Inflammatory macrophage (primary cell): ENCODE measurements at places on chromosomes 11 and 22.
A peak's percentile ranks its signal among the peaks of the same experiment; 100 is the strongest.

DNA sequence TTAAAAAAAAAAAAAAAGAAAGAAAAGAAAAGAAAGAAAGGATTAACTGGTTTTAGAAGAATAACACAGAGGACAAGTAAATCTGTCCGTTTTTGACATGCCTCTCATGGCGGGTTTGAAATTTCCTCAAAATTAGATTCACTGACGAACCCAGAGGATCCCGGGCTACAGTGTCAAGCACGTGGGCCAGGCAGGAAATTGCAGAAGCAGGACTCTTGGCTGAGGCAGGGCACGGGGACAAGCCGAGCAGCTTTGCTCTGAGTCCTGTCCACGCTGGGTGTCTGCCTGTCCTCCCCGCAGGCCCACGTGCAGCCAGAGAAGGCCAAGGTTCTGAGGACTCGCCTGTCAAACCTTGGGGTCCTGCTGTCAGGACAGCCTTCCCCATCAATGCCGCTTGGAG, 24.7 kb downstream of the GAL start:
- peak; percentile 60 for DNase-seq

DNA sequence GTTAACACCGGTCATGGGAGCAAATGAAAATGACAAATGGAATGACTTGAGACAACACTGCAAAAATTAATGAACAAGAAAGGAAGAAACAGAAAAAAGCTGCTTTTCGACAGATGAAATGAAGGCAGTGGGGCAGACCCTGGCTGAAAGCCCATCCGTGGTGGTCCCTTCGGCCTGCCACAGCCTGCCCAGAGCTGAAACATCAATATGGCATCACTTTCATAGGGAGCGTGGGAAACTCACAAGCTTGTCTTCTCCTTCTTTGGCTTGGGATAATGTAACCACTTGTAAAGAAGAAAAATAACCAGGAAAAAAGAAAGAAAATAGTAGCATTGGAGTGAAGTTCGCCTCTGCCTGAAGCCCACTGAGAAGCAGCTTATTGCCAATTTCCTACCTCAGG, 78.8 kb downstream of the CTTN start:
- no peak for DNase-seq

DNA sequence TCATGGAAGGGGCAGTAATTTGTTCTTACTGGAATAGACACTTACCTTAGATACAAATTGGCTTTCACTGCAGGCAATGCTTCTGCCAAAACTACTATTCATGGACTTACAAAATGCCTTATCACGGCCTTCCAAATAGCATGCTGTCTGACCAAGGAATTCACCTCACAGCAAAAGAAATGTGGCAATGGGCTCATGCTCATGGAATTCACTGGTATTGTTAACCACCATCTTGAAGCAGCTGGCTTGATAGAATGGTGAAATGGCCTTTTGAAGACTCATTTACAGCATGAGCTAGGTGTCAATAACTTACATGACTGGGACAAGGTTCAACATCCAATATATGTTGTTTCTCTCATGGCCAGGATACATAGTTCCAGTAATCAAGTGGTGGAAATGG, 21.9 kb downstream of the OR5B21 start:
- no peak for DNase-seq

- no peak for DNase-seq
These were observed 19.3 kb downstream of the ENDOD1 start for GRCh38 chr11:95108671-95109551.

- DNase-seq = peak; percentile 70
These were observed 9.4 kb downstream of the PGM2L1 start for GRCh38 chr11:74388678-74389327.

DNA sequence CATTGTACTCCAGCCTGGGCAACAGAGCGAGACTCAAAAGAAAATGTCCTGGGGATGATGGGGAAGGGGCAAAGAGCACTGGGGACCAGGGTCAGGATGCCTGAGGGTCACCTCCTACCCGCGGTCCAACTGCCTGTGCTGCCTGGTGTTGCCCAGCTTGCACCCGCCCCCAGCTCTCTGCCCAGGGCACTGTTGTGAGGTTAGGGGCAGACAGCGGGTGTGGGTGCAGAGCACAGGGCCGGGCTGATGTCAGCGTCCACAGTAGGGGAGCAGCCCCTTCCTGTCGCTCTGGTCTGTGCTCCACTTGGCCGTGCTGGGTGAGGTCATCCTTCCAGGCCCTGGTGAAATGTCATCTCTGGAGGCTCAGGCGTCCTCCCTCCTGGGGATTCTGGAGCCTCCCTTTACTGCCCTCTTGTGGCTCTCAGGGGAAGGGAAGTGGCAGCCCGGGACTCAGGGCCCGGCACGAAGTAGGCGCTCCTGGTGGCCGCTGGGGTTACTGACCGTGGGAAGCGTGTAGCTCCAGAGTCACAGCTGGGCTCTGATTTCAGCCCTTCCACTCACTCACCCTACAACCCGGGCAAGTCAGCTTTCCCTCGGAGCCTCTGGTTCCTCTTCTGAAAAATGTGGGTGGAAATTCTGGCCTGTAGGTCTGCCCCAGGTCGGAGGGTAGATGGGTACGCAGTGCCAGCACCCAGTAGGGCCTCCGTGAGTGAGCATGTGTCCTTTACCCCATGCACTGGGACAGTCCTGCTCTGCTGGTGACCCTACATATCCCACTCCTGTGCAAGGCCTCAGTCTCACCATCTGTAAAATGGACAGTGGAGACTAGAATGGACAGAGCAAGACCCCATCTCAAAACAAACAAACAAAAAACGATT, 17.3 kb upstream of the PRR5 start:
- DNase-seq = peak; percentile 99

GRCh38 chr22:44127356-44127755, 53.4 kb upstream of the PARVG start:
- DNase-seq = peak; percentile 67

GRCh38 chr11:72140661-72141060, 5.1 kb downstream of the FOLR3 start:
- no peak for DNase-seq

- DNase-seq = no peak
These were observed 7.3 kb upstream of the MYEOV start for GRCh38 chr11:69286374-69287371.

GRCh38 chr22:40178417-40179409, 988 bp downstream of the TNRC6B start:
- DNase-seq = peak; percentile 33

- peak; percentile 85 for DNase-seq
These were observed 8.6 kb downstream of the MRPL11 start for GRCh38 chr11:66429983-66430602.

- DNase-seq = no peak
These were observed 91.0 kb upstream of the ARHGAP32 start for GRCh38 chr11:129283141-129283540.

GRCh38 chr11:58647866-58648265, 25.4 kb downstream of the CNTF start:
- no peak for DNase-seq

DNA sequence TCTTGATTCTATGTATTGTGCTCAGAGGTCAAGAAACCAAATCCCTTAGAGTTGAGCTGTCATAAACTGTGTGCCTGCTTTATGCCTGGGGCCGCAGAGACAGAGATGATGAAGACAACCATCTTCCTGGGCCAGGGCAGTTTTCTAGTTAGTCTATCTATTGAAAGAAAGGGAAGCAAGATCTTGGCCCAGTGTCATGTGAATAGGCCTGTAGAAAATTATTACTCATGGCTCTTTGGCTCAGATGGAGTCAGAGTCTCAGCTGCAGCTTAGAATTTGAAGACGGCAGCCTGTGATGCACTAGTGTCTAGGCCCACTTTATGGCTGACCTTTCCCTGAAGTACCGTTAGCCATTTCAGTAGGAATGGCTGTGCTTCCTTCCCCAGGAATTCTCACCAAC, 112.0 kb downstream of the DBX1 start:
- peak; percentile 14 for DNase-seq

DNA sequence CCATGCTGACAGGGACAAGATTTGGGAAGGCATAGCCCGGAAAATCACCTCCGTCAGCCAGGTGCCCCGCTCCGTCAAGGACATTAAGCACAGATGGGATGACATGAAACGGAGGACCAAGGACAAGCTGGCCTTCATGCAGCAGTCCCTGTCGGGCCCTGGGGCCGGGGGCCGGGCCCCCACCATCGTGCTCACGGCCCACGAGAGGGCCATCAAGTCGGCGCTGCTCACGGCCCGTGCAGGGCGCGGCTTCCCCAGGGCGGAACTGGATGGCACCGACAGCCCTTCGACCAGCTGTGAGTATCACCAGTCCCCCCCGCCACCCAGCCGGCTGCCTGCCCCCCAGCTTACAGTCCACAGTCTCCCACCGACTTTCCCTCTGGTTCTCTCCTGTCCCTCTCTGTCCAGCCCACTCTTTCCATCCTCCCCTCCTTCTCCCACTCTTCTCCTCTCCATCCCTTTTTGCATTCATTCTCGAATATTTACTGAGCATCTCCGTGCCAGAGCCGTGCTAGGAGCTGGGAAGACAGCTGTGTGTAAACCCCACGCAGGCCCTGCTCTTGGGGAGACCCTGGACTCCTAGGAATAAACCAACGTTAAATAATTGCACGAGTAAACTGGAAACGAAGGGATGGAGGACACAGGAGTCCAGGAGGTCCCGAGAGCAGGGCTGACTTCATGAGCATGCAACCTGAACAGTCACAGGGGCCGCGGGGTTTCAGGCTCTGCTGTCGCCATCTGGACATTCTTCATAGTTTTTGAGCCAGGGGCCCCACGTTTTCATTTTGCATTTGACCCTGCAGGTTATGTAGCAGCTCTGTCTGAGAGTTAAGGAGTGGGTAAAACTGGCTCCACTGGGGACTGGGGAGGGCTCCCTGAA, 62.8 kb downstream of the PRDM11 start:
- DNase-seq = no peak

DNA sequence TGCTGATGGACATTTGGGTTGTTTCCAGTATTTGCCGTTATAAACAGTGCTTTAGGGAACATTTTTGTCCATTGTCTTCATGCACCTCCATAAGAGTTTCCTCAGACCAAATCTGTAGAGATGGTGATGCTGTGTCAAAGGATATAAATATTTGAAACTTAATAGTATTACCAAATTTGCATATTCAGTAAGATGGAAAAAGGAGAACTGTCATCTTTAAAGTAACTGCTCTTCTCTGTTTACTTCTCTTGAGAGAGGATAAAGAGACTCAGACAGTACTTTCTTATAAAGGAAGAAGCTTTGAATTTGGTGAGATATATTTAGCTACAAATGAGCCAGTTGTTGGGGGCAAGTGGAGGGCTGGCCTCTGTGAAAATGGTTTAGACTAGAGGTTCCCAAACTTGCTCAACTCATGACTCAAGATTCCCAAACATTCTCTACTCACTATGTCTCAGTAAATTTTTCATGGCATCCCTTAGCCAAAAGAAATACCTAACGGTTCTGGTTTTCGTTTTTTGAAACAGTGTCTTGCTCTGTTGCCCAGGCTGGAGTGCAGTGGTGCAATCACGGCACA, 26.2 kb downstream of the SHISA8 start:
- no peak for DNase-seq

DNA sequence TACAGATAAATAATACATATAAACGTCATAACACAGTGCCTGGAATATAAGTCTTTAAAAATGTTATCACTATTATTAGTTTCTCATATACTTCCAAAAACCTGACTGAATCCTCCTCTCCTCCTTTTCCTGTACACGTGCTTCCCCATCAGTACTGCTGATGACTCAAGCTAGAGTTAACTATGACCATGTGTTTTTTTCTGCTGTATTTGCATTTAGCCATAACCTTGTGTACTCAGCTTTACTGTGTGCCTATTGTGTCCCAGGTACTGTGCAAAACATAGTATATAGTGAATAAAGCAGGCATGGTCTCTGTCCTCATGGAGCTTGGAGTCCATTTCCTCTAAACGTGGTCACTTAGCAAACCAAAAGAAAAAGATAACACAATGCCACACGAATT, 56.5 kb upstream of the ARHGAP32 start:
- DNase-seq = no peak

DNA sequence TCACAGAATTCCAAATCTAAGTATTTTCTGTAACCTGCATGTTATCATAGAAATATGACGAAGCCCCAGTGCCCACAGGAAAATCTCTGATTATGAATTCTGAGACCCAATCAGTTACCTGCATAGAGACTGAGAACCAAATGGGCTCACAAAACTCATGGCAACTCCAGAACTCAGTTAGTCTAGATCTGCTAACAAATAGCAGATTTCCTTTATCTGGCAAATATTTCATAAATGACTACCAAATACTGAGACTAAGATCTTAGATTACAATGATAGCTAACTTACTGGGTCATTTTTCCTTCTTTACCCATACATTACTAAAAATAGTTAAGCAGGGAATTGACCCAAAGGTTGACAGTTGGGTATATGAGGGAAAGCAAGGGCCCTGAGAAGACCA, 228.1 kb upstream of the FAT3 start:
- no peak for DNase-seq

DNA sequence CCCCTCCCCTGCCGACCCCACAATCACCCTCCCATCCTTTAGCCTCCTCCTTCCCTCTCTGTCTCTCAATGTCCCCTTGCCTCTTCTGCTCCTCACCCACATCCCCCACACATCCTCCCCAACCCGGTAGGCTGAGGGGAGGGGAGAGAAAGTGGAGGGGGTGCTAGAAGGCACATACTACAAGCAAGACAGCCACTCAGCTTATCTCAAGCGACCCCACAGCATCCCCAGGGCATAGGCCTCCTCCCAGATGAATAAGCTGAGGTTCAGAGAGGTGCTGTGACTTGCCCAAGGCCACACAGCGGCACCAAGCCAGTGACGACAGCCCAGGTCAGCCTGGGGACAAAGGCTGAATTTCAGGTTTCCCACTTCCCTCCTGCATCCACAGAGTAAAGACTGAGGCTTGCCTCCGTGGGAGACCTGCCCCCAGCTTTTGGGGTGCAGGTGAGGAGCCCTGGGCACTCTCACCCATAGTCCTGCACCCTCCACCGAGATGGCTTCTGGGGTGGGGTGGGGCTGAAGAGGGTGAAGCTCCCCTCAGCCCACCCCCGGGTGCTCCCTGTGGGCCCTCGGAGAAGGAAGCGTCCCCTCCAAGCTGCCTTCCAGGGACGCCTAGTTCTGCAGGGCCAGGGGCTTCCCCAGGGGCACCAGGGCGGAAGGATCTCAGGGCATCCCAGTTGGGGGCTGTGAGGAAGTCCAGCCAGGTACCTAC, 511 bp downstream of the RAC2 start:
- DNase-seq = no peak

- peak; percentile 75 for DNase-seq
These were observed 83.1 kb downstream of the MN1 start for GRCh38 chr22:27718186-27719035.

GRCh38 chr11:123362941-123363340, 67.1 kb upstream of the GRAMD1B start:
- DNase-seq = no peak

- DNase-seq = no peak
These were observed 574.7 kb downstream of the TBC1D22A start for GRCh38 chr22:47337161-47337621.

- no peak for DNase-seq
These were observed 10.4 kb downstream of the TMPRSS6 start for GRCh38 chr22:37098976-37099591.

- no peak for DNase-seq
These were observed 54.6 kb upstream of the SC5D start for GRCh38 chr11:121237686-121238658.
